Activated naive CD8-positive, alpha-beta T cell treated with anti-CD3 and anti-CD28 coated beads, Interleukin-2, amount 10 ng/mL, durations not matched to agents 7 days and 5 days (primary cell): ENCODE measurements at places on chromosomes 2 and 18.

DNA sequence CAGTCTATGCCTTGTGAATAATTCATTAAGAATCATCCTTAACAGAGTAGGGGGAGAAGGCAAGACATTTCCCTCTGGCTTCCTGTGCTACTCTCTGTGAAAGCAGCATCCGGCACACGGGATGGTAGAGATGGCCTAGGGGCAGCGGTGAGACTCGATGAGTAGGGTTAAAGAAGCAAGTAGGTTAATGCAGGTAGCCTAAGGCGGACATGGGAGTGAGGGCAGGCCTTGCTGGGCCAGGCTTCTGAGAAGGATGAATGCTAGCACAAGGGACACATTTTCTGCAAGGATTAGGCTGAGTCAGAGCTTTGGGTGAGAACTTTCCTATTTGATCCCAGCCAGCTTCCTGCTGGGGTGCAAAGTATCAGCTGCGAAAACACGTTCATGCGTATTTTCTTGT lies 80.8 kb downstream of the NXPH2 start:
- DNase-seq, result no peak

DNA sequence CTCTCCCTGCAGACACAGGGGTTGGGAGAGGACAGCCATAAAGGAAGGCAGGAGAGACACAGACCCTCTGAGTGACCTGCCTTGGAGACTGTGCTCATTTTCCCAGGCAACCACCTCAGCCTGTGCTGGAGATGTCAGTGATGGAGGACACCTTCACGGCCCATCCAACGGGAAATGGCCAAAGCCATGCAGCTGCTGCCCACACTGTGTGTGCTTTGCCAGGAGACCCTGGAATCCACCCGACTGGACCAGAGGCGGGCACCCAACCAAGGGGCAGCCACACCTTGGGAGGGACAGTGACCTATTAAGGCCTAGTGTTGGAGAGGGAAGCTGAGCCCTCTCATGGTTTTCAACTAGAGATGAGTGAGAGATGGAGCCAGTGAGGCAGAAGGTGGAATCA lies 192.5 kb downstream of the SMAD2 start:
- DNase-seq, result no peak

DNA sequence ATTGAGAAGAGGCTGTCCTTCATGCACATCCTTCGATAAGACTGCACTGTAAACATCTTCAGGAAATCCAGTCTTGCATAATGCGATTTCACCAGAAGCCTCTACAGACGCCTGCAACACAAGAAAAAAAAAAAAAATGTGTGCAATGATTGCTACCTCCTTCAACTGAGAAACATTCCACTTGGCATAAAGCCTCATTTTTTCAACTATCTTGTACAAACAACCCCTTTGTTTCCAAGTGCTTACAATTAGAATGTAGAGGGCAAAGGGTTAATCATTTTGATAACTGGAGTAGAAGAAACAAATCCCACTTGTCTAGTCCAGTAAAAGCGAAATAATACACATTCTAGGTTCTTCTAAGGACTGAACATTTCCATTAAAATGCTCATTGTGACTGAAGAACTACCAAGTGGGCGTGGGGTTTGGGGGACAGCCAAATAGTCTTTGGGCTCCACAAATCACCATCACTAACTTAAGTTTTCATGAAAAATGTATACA lies 29.2 kb downstream of the CDH2 start:
- DNase-seq, result no peak

DNA sequence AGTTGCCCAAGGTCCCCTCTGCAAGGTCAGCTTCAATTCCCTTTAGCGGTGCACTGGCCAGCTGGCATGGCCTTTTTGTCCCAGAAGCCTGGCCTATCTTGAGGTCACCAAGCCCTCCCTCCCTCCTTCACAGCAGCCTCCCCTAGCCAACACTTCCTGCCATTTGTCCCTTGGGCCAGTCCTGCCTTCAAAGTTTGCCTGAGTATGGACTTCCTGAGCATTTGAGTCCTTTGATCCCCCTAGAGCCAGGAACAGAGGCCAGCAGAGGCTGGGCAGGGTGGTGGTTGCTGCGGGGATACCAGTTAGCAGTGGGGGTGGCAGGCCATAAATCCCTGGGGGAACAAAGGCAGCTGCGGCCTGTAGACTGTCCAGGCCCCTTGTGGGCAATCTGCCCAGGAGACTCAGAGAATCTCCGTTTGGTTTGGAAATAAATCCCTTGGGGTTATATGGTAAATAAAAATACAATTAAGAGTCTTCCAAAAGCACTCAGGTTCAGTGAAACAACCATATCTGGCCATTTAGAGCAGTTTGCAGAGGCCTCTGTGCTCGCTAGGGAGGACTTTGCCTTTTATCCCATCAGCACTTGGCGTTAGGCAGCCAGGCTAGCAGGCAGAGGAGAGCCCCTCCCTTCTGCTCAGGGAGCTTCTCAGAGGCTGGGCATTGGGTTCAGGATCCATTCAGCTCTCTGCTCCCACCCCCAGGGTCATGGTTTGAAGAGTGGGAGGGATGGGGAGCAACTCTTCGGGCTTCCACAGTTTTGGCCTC lies 3.1 kb upstream of the HES6 start:
- no peak for DNase-seq

DNA sequence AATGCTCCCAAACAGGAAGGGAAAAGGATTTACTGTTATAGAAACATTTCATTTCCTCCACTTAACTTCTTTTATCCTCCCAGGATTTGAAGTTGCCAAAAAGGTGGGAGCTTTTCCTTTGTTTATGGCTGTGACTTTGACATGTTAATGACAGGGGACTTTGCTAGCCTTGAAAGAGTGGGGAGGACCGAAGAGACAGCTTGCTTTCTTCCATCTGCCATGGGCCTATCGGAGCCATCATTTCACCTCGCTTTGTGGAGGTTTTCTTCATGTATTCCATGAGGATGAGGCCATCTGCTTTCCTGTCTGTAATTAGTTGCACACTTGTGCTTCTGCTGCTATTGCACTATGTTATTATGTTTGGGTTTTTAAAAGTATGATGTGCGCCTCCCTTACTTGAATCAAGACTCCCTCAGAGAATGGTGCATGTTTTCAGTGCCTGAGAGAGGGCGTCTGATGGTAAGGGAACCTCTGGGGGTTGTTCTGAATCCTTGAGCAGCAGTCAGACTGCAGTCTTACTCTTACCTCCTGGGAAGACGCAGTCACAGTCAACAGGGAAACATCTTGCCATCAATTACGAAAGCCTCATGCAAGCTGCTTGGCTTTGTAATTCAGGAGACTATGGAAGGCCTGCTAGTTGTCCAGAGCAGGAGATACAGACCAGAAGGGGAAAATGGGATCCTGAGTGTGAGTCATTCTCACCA lies 173.3 kb upstream of the MGAT5 start:
- DNase-seq, result no peak

GRCh38 chr18:21362831-21363230 lies 120.8 kb downstream of the GREB1L start:
- DNase-seq, result no peak

GRCh38 chr2:17803497-17803896 lies 12.8 kb upstream of the MSGN1 start:
- DNase-seq, result no peak

DNA sequence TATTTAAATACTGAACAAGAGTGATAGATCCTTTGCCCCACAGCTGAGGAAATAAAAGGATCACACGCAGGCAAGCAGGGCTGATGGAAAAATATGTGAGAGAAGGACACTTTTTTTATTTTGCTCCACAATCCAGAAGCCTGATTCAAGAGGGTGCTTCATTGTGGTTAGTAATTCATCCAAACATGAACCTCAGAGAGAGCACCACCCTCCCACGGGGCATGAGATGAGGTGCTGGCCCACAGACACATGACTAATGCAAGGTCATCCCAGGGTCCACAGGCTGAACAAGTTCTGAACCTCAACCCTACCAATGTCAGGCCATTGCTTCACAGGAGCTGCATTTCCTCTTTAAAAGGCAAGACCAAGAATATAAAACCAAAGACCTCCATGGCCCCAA lies 239.6 kb downstream of the MREG start:
- DNase-seq, result no peak

GRCh38 chr2:126467367-126468054 lies 188.4 kb upstream of the GYPC start:
- no peak for DNase-seq

DNA sequence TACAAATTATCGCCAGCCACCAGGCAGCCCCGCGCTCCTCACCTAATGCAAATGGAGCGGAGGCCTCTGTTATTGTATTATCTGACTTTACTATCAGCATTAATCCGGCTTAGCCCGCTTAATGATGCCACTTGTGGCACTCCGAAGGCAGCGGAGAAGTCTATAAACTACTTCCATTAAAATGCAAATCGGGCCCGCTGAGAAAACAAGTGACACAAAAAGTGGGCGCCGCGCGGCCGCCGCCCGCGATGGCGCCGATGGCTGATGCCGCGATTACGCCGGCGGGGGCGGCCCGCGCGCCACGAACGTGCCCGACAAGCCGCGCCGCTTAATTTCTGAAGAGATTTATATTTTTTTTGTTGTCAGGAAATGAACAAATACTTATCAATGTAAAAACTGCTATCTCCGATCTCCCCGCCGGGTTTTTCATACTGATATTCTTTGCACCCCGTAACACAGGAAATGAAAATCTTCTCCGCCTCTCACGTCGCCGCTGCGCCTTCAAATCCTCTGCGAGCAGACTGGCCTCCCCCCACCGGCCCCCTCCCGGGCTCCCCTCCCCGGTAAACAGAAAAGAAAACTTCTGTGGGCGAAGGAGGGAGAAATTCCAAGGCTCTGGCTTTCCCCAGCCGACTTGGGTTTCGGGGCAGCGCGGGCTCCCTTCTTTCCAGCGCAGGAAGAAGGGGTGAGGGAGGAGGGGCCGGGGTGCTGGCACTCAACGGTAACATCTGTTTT lies 221.8 kb downstream of the INSIG2 start:
- peak; percentile 78 for DNase-seq

DNA sequence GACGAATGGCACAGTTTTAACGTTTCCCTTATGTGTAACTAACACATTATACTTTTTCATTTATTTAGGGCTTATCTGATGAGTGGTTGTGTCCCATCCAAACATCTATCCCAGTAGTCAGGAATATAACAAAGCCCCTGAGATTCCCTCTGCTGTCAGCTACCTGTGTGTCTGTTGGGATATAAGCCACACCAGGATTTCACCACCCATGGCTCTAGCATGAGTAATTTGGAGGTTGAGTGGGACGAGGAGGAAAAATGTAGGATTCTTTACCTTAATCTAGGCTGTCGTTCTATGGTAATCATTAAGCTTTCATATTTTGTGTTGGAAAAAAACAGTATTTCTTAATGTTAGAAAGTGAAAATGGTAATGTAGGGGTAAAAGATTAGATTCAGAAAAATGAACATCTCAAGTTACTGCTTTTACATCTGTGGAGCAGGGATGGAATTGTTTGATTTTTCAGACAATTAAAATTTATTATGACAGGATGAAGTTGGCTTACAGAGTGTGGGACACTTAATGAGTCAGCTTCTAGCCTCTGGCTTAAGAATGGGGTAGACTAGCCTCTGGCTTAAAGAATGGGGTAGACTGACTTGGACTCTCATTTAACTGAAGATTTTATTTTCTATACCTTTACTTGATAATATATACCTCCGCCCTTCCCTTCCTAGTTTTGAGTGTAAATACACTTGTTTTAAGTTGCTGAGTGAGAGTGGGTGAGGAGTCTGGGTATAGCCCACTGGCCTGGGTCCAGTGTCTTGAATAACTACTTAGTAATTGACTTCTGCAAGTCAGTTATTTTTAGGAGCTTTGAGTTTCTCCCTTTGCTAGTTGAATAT lies 88.5 kb upstream of the RANBP2 start:
- no peak for DNase-seq

- DNase-seq, result no peak
These were observed 56.5 kb upstream of the TTC39C start for GRCh38 chr18:23958036-23958435.

GRCh38 chr2:172962824-172963223 lies 112.8 kb upstream of the MAP3K20 start:
- no peak for DNase-seq

GRCh38 chr2:234494361-234495250 lies 2.3 kb downstream of the ARL4C start:
- no peak for DNase-seq

GRCh38 chr2:209721497-209721896 lies 50.1 kb upstream of the UNC80 start:
- no peak for DNase-seq

DNA sequence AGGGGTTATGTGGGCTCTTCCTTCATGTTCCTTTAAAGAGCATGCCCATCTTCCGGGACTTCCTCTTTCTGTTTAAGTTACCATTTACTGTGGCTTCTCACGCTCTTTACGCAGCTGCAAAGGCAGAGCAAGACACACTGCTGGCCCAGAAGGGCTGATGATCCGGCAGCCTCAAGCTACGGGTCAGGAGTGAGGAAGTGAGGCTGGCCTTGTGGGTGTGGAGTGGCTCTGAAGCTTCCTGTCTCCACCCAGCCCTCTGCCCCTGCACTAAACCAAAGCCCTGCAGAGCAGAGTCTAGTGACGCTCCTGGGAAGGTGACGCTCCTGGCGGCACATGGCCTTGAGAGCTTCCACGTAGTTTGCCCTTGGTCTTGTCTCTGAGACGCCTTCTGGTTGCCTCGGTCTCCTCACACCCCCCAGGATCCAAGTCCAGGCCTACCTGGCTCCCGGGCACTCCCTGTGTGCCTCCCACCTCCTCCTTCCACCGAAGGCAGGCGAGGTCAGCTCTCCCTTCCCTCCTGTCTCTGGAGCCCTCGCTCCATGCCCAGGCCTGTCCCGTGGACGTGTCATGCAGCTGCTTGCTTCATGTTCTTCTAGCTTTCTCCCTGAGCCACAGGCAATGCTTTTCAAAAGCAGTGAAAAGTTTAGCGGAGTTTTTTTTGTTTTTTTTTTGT lies 50.3 kb downstream of the ARL4C start:
- peak; percentile 82 for DNase-seq
